ENCODE measurements at places on chromosomes 3 and 15.

DNA sequence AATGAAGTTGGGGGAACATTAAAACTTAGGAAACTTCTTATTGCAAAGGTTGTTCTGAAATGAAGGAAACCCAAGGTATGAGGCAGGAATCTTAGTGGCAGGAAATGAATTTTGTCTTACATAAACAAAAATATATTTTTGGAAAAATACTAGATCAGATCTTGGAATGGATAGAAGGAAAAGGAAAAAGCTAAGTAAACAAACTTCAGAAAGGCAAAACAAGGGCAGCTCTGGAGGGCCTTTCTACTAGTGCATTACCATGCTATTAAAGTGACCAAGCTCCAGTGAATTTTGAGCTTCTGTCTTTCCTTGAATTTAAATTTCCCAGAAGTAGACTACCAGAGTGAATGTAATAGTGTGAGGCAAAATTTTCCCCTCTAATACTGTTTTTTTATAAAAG is 13.6 kb downstream of the ARL6 start:
- DNase-seq = no peak

GRCh38 chr15:88814393-88814792 is 11.2 kb downstream of the ACAN start:
- DNase-seq = no peak

GRCh38 chr3:54659347-54659746 is 268.5 kb downstream of the LRTM1 start:
- DNase-seq = no peak

DNA sequence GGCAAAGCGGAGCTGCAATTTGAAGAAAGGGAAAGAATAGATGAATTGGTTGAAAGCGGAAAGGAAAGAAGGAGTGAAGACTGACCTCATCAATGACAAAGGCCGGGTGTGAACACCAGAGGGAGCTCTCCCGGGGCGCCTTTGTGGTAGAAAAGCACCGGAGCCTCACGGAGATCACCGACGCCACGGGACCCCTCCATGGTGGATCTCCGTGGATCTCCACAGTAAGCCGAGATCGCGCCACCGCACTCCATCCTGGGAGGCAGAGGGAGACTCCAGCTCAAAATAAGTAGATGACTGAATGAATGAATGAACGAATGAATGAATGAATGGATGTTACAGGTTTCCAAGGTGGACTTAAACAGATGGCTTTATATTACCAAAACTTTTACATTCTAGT is 25.0 kb downstream of the GPR160 start:
- DNase-seq = no peak

GRCh38 chr3:49865198-49865784 is 4.4 kb downstream of the CAMKV start:
- DNase-seq = no peak
